NCI-H1436 treated with DMSO at 0.1 percent for 48 hours (cell line): ENCODE measurements at places on chromosomes 3 and 15.

DNA sequence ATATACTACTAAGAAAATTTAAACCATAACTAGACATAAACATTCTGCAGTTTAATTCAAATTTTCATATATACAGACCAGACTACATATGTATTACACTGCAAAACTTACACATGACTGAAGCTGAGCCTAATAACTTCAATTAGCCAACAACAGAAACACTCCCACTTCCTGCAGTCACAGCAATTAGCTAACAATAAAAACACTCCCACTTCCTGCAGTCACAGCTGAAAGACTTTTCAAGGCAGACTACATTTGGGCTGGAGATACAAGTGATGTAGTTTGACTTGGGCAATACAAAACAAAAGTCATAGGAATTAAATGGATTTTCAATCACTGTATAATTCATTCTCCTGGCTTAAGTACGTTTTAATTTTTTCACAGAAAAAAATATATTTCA, 10.3 kb downstream of the TM2D3 start:
- peak; percentile 7 for DNase-seq

GRCh38 chr15:40279437-40280141, 3.3 kb downstream of the ANKRD63 start:
- no peak for DNase-seq

DNA sequence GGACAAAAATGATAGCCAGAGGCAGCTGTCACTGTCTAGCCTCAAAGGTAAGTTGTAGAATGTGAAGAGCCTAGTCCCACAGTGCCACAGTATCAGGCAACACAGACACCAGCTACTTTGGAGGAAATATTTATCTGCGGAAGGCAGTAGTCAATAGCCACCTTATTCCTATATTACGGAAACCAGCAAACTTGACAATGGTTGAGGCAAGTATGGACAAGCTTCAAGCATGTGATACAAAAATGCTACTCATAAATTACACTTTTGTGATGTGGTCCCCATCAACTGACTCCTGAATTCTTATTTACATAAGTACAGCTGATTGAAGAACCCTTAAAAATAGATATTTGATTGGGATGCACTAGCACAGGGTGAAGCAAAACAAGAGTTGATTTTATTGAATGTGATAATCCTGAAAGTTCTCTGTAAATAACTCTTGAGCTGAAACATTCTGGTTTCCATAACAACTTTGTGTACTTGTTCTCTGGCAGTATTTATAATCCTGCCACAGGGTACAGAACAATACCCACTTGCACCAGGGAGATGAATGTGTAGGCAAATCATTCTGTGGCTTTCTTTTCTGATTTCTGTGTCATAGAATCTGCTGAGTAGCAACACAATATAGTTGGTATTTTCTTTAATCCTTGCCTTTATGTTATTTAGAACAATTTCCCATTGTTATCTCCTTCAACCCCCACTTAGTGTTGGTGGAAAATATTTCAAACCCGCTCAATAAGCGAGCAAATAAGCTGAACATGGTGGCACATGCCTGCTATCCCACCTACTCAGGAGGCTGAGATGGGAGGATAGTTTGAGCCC, at the start of gene ANKUB1:
Gene ANKUB1 (minus strand): TSS at position 103 of the 819 bp plus-strand sequence. CDS start 188 bp downstream, outside the sequence.
- DNase-seq = peak; percentile 18

- no peak for DNase-seq
Observed at GRCh38 chr3:26718315-26718714, 95.7 kb downstream of the LRRC3B start.

GRCh38 chr3:29466442-29466841, 185.6 kb downstream of the RBMS3 start:
- DNase-seq = no peak
